ENCODE measurements at places on chromosomes 2 and 18.

DNA sequence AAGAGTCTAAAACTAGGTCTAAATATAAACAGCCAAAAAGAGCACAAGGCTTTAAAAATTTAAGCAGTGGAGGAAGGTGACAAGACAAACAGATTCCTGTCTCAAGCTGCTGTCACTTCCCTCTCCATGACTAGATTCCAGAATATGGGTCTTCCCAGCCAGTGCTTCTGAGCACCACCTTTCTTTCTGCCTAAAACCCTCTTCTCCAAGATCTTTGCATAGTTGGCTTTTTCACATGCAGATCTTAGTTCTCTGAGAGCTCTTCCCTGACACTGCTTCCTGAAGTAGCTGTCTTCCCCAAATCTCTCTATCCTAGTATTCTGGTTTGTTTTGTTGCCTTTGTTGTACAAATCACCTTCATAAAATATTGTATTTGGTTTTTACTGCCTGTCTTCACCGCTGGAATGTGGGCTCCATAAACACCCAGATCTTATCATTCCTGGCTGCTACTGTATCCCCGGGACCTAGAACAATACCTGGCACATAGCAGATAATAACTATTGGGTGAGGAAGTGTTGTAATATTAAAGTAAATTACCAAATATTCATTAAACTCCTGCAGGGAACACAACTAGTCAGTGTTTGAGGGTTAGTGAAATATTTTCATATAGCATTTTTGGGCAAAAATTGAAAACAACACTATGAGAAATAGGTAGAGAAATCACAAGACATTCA, 150.2 kb downstream of the CCDC85A start:
- no peak for DNase-seq

DNA sequence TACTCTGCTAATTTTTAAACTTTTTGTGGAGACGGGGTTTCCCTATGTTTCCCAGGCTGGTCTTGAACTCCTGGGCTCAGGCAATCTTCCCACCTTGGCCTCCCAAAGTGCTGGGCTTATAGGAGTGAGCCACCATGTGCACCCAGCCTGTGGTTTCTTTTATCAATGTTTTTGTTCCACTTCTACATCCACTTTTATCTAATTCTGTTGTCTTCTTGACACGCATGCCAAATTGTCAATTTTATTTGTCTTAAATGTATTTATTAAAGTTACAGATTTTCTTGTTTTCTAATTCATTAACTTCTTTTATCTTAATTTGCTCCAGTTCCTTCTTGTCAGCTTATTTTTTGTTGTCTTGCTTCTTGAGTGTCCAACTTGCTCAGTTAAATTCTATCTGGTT, 43.8 kb upstream of the ASPRV1 start:
- DNase-seq: no peak

- no peak for DNase-seq
These were observed 186.2 kb downstream of the STK39 start for GRCh38 chr2:168060986-168061750.

DNA sequence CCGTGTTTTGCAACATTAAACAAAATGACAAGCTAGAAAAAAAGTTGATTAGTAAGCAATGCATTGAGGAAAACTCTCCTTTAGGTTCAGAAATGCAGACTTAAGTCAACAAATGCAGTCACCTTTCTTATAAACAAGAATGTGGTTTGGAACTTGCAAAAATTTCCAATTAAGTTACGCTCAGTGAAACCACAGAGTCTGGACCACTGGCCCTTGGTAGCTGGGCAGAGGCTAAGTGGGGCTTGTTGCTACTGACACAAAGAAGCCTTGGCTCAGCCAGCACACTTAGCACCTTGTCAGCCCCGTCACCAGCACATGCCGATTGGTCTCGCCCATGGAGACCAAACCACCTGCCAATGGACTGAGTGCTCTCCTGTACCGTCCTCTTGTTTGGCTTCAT, 53.0 kb downstream of the SMIM21 start:
- DNase-seq: no peak

GRCh38 chr2:6878549-6878948, 972 bp downstream of the RSAD2 start:
- no peak for DNase-seq

DNA sequence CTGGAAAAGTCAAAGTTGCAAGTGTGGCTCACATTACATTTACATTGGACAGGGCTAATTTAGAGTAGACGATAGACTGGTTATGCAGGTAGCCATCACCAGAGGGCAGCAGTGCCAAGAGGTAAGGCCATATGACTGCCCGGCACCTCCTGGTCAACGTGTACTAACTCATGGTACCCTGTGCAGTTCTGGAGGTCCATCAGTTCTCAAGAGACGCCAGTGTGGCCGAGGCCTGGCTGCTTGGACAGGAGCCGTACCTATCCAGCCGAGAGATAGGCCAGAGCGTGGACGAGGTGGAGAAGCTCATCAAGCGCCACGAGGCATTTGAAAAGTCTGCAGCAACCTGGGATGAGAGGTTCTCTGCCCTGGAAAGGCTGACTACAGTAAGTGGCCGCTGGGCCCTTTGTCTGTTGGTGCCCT, 65.8 kb upstream of the EML6 start:
- DNase-seq: no peak

DNA sequence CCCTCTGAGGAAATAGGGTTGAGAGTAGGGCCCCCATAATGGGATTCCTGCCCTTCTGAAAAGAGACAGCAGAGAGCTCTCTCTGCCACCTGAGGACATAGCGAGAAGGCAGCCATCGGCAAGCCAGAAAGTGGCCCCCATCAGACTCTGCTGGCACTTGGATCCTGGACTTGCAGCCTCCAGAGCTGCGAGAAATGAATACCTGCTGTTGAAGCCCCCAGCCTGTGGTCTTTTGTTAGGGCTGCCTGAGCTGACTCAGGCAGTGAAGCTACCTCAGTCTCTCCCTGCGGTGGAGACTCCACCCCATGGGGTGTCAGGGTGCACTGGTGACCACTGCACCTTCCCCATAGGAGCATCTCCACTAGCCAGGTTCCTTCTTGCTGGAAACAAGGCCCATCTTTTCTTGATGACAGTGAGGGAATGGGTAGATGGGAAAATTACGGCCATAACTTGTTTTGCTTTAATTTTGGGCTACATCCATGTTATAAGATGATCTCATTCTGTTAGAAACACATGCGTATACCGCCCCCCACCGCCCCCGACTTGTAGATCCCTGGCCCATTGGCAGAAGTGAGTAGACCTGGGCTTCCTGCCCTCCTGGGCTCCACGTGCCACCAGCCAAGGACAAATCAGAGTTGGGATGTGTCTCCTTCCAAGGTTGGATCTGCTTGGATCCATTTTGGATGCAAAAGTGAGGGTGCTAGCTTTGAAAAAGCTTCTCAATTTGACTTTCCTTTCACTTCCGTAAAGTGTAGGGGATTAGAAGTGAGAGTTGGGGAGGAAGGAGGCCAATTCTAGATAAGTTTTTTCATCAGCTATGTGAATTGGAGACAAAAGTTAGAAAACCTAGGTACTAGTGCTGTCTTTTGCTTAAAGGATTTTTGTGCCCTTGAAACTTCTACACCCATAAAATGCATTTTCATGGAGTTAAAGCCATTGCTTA, 42.9 kb downstream of the NCK2 start:
- no peak for DNase-seq

GRCh38 chr2:175855236-175855635, 146.8 kb downstream of the LNPK start:
- DNase-seq: no peak

- no peak for DNase-seq
These were observed 75.3 kb upstream of the PPP1CB start for GRCh38 chr2:28676152-28676835.

- no peak for DNase-seq
These were observed 160.5 kb downstream of the TMEM163 start for GRCh38 chr2:134558208-134558830.

GRCh38 chr2:223890721-223891120, 53.3 kb upstream of the AP1S3 start:
- DNase-seq: no peak

Measured in T-helper 22 cell (primary cell).